Activated naive CD8-positive, alpha-beta T cell treated with anti-CD3 and anti-CD28 coated beads, Interleukin-2, amount 10 ng/mL, durations not matched to agents 7 days and 5 days (primary cell): ENCODE measurements at places on chromosomes 4 and X. TPM values are rescaled to one million over a fixed set of nuclear protein-coding genes. Genes with fewer than 3 reads are reported as not detected.

Gene PAGE2B
- total RNA-seq = 1.9 TPM

Gene POU3F4
- total RNA-seq = not detected

Gene SUPT20HL1
- total RNA-seq = not detected

Gene STBD1
- 0.44 TPM for total RNA-seq

Gene TEX11
- total RNA-seq = not detected
